ENCODE measurements at places on chromosomes 6 and 20.
A peak's percentile ranks its signal among the peaks of the same experiment; 100 is the strongest.

DNA sequence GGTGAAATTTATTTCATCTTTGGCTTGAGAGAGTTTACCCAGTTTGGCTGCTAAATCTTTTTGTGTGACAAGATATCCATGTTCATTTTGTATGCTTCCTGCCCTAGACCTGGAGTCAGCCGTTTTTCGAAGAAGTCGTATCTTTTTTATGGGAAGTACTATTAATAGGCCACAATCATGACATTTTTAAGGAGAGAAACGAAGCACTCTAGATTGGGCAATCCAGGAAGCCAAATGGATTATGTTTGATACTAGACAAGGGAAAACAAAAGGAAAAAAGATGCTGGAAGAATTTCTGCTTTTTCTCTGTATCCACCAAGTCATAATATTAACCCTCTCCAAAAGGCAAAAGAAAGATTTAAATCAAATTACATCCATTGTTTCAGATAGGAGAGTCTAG lies 214.6 kb downstream of the HDGFL1 start:
- no peak for DNase-seq

DNA sequence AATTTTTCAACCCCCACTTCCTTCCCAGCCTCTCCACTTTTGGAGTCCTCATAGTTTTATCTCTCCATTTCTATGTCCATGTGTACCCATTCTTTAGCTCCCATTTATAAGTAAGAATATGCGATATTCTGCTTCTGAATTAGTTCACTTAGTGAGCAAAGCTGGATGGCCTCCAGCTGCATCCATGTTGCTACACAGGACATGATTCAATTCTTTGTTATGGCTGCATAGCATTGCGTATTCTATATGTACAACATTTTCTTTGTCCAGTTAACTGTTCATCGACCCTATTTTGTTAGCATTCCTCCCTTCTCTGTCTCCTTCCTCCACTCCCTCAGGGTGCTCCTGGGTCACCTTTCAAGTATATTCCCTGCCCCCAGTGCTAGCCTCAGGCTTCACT lies 210.0 kb upstream of the SSTR4 start:
- no peak for DNase-seq

DNA sequence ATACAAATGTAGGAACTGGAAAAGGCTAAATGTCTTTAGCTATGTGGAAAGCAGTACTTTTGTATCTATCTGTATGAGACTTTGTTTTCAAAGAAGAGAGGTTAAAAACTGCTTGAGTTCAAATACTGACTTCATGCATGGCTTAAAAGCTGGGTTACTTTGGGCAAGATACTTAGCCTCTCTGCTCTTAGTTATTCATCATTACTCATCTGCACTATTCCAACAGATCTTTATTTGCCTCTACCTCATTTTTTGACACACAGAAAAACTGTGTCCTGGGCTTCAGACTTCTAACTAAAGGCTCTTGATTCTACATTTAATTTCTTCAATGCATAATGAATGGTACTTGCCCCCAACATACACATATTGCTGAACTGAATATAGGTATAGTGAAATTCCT lies 114.8 kb downstream of the DST start:
- DNase-seq = no peak

DNA sequence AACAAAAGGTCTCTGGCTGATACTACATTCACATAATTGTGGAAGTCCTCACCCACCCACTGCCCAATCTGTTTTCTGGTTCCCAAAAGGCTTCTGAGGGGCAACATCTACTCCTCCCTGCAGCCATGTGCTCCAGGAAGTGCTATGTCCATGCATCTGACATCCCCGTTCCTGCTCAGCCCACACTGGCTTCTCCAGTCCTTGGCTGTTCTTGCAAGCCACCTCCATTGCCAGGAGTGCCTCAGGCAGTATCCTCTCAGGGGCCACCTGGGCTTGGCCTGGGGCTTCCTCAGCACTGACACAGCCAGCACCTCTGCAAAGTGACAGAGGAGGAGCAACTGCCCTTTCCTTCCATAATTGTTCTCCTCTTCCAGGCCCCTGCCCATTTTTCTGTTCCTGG lies 18.3 kb downstream of the ARHGAP18 start:
- DNase-seq = no peak

- no peak for DNase-seq
These were observed 27.4 kb upstream of the ABT1 start for GRCh38 chr6:26569433-26569764.

DNA sequence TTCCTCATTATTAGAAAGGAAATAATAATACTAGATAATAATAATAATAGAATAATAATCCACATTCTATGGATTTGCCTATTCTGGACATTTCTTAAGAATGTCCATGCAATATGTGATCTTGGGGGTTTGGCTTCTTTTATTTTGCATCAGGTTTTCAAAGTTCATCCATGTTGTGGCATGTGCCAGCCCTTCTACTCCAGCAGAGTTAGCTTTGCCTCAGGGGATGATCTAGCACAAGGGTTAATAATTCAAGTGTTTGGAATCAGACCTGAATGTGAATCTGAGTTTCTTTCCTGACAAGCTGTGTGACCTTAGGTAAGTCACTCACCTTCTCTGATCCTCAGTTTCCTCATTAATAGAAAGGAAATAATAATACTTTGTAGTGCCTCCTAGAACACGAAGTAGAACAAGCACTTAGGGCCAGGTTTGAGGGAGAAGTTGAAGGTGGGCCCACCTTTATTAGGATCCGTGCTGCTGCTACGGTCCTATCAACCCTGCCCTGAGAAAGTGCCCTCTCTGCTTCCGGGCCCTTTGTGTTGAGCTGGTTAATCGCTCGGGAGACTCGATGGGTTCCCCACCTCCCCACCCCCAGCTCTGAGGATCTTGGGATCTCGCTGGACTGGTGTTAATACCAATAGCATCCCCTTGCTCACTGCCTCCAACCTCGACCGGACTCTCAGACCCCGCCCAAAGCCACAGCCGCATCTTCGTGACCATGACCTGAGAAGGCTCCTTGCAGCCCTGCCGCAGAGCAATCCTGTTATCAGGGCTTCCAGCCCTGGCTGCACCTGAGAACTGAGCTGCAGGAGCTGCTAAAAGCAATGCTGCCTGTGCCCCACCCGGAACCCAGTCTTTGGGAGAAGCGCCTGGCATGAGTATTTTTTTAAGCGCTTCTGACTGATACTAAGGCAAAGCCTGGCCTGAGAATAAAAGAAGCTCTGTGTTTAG lies 26.9 kb downstream of the RBM38 start:
- no peak for DNase-seq

GRCh38 chr6:1013656-1014430 lies 298.1 kb upstream of the FOXQ1 start:
- DNase-seq = no peak

- no peak for DNase-seq
These were observed 335.3 kb downstream of the CD83 start for GRCh38 chr6:14452567-14453527.

DNA sequence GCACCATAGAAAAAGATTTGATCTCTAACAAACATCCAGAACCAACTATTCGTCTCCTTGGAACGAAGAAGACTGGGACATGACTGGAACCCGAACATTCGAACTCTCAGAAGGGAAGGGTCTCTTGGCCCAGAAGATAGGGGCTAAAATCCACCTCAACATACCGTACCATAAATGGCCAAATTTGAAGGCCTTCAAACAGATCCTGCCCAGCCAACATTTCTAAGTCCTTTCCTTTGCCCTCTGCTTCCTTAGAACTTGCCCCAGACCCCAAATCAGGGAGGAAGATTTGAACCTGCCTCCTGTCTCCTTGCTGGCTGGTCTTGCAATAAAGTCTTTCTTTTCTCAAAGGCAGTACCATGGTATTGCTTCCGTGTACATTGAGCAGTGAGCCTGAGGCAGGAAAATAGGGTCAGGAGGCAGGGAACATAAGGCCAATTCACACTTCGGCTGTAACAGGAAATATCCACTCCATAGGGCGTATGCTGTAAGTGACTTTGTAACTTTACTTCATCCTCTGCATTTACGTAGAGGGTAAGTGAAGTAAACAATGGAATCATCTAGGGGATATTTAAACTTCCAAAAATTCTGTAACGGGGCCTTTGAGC lies 1.8 kb upstream of the PXDC1 start:
- no peak for DNase-seq

DNA sequence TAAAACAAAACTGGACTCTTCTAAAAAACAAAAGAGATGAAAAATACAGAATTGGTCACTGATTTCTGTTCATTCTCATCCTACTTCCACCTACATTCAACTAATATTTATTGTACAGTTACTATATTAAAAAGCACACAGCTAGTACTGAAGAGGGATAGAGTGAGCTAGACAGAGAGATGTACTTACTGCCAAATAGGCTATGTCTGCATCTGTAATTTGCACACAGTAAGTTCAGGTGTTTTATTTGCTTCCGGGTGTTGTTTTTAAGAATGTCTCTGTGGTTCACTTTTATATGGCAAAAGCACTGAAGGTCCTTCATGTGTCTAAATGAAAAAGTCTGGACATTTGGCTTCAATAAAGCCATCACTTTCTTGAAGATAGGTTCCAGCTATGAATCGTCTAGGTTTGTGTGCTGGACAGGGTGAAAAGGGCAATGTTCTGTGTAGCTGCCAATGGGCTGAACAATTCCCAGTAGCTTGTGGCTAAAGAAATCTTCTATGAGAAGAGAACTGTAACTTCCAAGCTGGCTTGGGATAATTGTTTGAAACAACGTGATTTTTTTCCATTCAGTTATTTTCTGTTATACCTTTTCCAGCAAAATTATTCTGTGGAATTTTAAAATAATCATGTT lies 47.3 kb downstream of the EPB41L2 start:
- DNase-seq = peak; percentile 79

- peak; percentile 6 for DNase-seq
These were observed 54.4 kb upstream of the SLCO4A1 start for GRCh38 chr20:62587757-62588402.

- DNase-seq = no peak
These were observed 104.4 kb downstream of the NCR2 start for GRCh38 chr6:41439524-41440418.

GRCh38 chr6:90401933-90402830 lies 105.5 kb upstream of the BACH2 start:
- no peak for DNase-seq

DNA sequence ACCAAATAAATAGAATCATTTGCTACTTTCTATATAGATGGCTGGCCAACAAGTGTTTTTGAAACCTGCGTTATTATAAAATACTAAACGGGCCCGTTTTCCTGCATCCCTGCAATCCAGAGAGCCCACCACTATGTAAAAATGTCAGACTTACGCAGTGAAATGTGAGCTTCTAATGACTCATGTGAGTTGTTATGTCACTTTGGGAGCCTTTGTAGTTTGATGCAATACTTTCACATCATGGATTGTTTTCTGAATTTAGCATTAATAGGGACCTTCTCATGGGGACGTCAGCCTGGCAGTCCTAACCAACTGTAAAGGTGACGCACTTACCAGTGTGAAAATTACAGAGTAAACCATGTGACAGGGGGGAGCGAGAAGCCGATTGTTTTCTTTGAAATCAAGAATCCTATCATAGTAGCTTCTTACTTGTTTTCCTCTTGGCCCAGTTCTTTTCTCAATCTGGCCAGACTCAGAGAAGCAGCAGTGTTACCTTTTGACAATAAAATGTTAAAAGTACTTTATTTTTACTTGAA lies 75.3 kb downstream of the SSR1 start:
- no peak for DNase-seq

GRCh38 chr6:134340179-134340975 lies 22.5 kb upstream of the SGK1 start:
- peak; percentile 41 for DNase-seq

DNA sequence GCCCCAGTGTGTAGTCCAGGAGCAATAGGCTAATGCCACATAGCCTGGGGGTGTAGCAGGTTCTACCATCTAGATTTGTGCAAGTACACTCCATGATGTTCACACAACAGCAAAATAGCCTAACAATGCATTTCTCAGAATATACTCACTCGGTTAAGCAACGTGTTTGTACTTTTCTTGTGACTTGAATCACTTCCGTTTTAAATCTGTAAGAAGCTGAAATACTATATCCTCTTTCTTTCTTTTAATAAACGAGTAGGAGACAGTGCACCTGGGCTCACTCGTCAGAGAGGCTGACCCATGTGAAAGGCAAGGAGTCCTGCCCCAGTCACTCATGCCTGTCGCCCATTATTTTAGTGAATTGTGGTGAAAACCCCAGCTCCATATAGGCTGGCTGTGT lies 201.6 kb downstream of the FOXA2 start:
- peak; percentile 19 for DNase-seq

DNA sequence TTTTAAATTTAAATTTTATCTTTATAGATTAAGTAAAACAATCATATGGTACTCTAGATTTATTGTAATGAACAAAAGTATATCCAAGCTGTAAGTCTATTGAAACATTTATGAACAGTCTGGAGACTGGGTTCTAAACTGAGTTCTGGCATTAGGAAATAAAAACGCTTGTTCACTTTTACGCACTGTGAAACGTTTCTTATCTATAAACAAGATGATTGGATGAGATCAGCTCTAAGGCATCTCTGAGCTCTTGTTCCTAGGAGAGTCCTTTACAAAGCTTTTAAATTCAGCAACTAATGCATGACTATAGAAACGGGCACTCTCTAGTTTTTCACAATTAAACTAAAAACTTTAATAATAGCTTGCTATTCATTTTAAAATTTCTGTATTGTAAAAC lies 6.8 kb downstream of the HUS1B start:
- DNase-seq = no peak

DNA sequence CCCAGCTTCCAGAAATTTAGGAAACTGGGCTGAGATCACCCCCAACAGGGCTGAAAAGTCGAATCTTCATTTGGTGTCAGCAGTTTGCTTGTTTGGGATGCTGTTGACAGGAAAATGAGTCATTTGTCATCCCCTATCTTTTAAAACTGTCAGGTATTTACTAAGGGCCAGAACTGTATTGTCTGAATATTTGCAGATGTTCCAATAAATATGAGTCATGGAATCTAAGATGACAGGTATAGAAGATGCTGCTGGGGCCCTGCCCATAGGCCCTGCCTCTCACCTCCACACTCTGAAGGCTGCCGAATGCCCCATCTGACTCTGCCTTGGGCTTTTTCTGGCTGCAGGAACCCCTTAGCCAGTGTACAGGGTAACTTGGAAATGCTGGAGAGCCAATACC lies 3.9 kb downstream of the ETV7 start:
- DNase-seq = no peak

DNA sequence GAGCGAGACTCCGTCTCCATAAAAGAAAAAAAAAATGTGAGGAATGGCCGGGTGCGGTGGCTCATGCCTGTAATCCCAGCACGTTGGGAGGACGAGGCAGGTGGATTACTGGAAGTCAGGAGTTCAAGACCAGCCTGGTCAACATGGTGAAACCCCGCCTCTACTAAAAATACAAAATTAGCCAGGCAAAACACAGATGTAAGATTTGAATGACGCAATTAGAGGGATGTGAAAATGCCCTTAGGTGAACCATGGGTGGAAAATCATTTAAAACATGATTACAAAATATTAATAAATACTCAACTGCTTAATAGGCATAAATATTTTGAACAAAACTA lies 20.9 kb downstream of the COL9A3 start:
- DNase-seq = no peak

All from AG10803 (cell line).